Stimulated activated CD8-positive, alpha-beta memory T cell treated with anti-CD3 and anti-CD28 coated beads, Interleukin-7, amount 100 ng/mL, for 1 hour (primary cell): ENCODE measurements at places on chromosomes 6 and 20.

GRCh38 chr20:16491294-16491905 lies 81.8 kb downstream of the KIF16B start:
- no peak for DNase-seq

DNA sequence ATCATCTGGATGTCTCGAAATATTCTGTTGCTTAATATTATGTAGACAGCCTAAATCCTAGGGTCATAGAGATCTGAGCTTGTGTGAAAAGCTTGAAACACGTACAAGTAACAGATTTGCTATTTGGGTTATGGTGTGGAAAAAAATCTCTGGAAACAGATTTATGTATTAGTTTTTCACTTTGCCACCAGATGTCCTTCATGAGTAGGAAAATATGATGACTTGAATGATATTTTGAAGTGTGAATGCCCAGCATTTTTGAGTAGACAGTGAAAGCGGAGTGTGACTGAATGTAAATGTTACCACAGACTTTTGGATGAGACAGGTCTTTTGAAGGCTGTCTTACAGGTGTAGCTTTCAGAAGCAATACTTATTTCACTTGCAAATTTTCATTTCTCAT lies 4.2 kb upstream of the BMP6 start:
- no peak for DNase-seq

- DNase-seq = no peak
These were observed 119.9 kb upstream of the TRAF3IP2 start for GRCh38 chr6:111725446-111726112.

GRCh38 chr6:11761744-11762620 lies 16.6 kb downstream of the ADTRP start:
- DNase-seq = no peak

DNA sequence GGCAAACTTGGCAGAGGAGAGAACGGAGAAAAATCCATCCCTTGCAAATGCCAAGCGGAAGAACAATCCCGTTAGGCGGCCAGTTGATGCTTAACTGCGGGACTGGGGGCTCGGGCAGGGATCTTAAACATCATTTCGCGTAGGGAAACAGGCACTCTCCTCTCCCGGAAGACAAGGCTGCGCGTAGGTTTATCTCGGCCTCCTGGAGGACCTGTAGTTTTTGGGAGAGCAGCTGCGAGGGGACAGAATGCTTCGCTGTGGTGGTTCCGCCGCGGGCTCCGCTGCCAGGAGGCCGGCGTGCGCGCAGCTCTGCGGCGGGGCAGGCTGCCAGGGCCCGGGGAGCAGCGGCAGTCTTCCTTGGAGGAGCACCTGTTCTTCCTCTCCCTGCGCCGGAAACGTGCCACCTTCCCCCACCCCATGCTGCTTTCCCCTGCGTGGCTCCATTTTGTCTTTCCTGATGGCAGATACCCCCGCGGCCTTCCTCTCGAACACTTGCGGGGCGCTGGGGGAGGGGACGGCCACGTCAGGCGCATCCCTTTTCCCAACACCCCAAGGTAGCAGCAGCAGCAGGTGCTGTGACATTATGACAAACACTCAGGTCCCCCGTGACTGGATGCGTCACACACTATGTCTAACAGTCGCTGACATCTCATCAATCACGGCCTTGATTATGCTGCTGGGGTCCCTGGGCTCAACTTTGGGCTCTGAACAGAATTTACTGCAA lies 230.7 kb upstream of the BTBD3 start:
- DNase-seq = no peak

- DNase-seq = no peak
These were observed 65.2 kb downstream of the PRL start for GRCh38 chr6:22231616-22232015.

DNA sequence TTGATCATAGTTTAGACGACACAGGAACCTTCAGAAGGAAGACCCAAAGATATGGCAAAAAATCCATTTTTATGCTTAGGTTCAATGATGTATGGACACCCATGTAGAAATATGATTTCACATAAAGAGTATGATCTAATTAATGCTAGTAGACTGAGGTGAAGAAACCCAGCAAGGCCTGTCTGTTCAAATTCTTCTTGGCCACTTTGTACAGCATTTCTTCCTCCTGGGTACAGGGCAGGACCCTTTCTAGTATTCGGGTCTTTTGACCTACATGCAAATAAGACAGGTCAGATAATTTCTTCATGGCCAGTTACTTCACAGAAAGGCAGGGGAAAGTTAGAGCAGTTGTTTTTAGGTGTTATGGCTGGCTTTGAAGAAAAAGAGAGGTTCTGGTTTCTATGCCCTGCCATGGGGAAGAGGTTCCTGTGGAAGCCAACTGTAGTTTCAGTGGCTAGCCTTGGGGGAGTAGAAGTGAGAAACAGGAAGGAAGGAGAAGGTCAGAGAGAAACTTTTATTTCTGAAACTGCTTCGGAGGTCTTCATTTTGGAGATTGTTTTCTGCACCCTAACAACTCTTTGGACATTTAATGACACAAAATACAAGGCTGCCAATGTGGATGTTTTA lies 208.3 kb downstream of the PTPRK start:
- no peak for DNase-seq

DNA sequence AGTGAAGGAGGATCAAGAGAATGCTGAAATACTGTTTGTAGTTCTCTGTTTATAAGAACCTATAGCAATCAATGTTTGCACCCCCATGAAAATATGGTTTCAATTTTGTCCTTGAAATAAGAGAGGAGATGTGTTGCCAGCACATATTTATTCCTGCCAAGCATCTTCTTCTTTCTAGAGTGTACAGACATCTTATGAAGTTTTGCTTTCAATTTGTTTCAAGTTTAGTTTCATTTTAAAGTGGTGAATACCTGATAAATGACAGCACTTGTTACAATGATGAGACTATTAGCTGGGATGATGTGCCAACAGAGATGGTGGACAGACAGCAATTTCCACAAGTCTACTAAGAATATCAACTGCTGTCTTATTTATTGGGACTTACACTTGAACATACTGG lies 39.2 kb upstream of the CENPW start:
- no peak for DNase-seq

- no peak for DNase-seq
These were observed 432 bp upstream of the PSMF1 start for GRCh38 chr20:1118004-1118335.

DNA sequence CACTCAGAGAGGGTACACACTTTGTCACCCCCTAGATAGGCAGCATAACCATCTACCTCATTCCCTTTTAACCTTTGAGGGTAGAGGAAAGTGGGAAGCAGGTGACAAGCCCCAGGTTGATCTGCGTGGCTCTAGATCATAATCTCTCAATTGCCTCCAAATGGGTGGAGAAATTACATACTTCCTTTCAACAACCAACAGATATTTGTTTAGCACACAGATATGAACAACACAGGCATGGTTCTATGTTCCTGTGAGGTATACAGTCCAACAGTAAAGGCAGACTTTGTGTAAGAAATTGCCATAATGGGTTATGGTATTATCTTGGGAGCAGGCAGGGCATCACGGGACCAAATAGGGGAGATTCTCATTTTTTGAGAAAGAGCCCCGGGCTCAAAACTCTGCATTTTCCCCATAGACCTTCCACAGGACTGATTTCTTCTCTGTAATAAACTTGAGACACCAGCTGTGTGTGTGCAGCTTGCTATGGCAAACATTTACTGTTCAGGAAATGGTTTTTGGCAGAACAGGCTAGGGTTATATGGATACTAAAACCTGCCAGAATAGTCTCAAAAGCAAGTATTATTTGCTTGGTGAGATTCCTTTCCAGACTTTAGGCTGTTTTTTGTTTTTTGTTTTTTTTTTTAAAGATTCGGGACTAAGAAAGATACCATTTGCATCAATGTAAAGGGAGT lies 126.2 kb downstream of the CD164 start:
- DNase-seq = no peak

DNA sequence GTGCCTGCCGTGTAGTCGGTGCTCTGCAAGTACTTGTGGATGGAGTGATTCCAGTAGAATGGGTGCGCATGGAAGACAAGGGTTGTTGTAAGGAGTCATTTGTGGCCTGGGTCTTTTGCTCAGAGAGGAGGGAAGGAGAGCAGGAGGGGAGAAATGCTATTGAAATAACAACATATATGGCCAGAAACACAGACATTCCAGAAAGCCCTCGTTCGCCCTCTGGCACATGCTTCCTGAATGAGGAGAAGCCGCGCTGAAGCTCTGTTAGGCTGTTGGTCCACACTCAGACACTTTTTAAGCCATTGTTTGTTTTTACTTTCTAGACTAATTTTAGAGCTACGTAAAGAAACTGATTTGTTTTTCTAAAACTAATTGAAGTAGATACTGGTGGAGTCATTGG lies 107.4 kb downstream of the RPP40 start:
- no peak for DNase-seq

DNA sequence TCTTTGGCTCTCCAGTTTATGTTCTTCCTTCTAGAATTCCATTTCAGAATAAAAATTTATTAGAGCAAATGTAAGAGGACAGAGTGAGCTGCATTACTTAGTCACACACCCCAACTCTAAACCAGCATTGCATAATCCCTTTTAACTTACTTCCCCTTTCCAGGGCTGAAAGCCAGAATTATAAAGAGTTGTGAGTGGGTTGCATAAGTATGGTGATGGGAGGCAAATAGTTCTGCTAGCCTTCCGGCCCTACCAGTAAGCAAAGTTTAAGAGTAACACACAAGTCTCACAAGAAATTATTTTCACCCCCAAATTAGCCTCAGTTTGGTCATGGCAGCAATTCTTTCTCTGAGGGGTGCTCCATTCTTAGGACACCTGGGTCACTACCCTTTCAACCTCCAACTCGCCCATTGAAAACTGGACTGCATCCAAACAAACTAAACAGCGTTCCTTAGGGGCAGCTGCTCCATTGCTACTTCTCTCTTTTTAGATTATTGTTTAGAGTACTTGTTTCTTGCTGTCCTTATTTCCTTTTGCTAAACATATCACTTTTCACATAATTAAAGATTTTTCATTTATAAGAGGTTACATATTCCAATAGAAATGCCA lies 1.6 kb downstream of the KIAA0408 start:
- no peak for DNase-seq

- DNase-seq = no peak
These were observed 1234.4 kb downstream of the EPHA7 start for GRCh38 chr6:92184933-92185332.

DNA sequence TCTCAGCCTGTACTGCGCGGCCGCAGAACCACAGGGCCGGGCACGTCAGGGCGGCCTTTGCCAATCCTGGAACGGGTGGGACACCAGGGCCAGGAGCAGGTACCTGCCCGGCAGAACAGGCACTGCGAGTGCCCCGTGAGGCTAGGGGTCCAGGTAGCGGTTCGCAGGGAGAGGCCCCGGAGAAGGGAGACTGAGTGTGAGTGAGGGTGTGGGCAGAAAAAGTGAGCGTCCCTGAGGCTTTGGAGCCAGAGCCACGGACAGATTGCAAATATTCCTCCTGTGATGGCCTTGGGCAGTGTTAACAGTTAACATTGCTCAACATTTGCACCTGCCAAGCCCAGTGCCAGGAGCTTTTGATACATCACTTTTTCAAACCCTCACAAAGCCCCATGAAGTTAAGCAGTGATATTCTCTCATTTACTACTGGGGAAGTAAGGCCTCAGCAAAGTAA lies 491 bp downstream of the GNMT start:
- DNase-seq = no peak

- no peak for DNase-seq
These were observed 288.7 kb upstream of the CDYL start for GRCh38 chr6:4487538-4487937.

DNA sequence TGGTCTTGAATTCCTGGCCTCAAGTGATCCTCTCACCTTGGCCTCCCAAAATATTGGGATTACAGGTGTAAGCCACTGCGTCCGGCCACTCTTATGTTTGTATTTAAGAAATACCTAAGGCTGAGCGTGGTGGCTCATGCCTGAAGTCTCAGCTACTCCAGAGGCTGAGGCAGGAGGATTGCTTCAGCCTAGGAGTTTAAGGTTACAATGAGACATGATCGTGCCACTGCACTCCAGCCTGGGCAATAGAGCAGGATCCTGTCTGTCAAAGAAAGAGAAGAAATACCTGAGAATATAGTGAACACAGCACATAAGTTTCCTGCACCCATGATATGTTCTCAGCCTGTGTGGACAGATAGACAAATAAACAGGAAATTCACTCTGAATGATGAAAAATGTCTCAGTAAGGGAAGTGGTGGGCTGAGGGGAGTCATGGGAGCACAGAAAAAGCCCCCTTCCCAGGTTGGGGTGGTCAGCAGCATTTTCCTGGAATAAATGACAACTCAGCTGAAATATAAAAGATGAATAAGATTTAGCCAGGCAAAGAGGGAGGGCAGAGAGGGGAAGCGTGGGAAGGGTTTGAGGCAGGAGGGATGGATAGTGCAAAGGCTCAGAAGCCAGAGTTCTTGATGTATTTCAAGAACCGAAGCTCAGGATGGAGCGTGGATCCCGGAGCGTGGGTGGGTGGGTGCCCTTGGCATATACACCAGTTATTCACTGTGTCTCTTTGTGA lies 13.8 kb upstream of the MMP9 start:
- no peak for DNase-seq

DNA sequence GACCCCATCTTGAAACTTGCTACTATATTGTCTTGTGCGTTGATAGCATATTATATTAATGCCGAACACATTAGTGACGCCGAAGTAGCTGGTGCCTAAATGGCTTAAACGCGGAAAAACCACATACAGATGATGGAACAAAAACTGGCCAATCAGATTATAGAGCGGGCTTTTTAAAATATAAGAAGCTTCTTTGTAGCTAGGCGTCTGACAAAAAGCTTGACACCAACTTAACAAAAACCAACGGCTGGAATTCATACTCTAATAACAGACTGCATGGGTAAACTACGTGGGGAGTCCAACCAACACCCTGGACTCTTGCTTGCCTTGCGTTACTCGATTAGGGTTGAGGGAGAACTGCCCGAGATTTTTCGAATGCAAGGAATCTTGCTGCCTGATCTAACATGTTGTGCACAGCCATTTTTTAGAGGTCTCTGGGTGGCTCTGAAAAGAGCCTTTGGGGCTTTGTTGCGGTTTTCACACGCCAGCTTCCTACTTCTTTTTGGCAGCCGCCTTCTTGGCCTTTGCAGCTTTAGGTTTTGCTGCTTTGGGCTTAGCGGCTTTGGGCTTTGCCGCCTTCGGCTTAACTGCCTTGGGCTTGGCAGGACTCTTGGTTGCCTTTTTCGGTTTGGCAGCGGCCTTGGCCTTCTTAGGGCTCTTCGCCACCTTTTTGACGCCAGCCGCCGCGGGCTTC lies 45.7 kb downstream of the OR2B2 start:
- no peak for DNase-seq

GRCh38 chr6:7413151-7413823 lies 23.7 kb downstream of the RIOK1 start:
- DNase-seq = no peak

GRCh38 chr6:142871910-142872331 lies 73.1 kb downstream of the HIVEP2 start:
- DNase-seq = no peak

- no peak for DNase-seq
These were observed 13.9 kb downstream of the FOXO3 start for GRCh38 chr6:108574457-108575141.

DNA sequence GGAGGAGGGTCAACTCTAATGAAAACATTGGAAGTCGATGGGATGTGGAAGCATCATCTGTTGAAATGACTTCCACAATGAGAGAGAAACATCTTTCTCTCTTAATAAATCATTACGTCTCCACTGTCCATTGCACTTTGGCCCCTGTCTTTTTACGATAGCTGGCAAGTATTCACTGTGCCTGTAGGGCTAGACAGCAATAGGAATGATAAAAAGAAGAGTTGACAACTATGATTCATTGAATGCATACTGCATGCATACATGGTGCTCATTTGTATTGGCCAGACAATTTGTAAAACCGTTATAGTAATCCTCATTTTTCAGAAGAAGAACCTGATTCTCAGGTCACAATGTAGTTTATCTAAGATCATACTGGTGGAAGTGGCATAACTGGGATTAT lies 220.3 kb downstream of the KCNQ5 start:
- no peak for DNase-seq
